ENCODE measurements at places on chromosomes 7 and 10.

DNA sequence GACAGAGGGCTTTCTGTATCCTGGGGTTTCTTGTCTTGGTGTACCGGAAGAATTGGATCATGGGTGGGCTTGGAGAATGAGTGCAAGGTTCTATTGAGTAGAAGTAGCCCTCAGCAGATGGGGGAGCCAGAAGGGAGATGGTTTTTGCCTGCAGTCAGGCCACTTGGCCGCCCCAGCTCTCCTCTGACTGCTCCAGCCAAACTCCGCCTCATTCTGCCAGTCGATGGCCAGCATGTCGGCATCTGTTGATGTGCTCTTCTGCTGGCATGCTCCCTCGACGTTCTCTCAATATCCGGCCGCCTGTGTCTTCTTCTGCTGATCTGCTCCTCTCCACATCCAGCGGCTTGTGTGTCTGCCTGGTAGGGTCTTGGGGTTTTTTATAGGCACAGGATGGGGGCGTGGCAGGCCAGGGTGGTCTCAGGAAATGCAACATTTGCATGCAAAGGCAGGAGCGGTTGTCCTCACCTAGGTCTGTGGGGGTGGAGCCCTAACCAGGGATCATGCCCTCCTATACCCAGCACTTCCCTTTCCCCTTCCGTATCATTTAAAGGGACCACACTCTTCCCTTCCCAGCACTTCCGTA, 40.2 kb upstream of the TNS3 start:
- no peak for DNase-seq

- DNase-seq = peak; percentile 2
Measured at GRCh38 chr7:141550386-141551093, 670 bp upstream of the AGK start.

DNA sequence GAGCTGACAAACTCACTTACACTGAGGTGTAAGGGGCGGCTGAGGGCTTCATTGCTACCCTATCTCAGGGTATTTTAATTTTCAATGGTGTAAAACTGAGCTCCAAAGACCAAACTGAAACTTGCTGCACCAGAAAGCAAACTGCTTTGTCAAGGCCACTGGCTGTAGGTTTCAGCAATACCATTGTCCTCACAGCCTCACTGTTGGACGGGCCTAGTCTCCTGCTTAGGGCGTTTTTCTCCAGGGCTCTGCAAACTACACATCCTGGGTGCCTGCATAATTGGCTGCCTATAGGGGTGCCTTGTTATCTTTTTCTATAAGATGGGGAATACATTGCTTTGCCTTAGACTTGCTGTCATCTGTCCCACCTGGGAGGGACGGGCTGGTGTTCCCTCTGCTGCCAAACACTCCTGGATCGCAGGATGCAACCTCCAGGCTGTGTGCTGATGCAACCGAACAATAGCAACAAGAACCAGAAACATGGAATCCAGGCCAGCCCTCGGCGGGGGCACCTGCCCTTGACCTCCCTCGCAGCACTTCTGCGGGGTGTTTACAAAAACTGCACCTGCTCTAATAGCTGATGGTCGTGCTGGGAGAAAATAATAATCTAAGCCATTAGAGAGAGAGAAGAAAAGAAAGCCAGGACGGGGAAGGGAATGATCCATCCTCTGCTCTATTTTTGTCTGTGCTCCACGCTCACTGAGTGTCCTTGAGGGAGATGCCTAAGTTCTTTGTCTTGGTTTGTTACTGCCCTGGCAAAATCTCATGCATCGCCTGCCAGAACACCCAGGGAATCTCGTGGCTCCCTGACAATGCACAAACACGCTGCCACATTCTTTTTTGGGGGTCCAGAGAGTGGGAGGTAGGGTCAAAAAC, 104.5 kb downstream of the GALNT17 start:
- no peak for DNase-seq

- DNase-seq = no peak
Measured at GRCh38 chr10:38072552-38072951, 21.6 kb upstream of the ZNF37A start.

DNA sequence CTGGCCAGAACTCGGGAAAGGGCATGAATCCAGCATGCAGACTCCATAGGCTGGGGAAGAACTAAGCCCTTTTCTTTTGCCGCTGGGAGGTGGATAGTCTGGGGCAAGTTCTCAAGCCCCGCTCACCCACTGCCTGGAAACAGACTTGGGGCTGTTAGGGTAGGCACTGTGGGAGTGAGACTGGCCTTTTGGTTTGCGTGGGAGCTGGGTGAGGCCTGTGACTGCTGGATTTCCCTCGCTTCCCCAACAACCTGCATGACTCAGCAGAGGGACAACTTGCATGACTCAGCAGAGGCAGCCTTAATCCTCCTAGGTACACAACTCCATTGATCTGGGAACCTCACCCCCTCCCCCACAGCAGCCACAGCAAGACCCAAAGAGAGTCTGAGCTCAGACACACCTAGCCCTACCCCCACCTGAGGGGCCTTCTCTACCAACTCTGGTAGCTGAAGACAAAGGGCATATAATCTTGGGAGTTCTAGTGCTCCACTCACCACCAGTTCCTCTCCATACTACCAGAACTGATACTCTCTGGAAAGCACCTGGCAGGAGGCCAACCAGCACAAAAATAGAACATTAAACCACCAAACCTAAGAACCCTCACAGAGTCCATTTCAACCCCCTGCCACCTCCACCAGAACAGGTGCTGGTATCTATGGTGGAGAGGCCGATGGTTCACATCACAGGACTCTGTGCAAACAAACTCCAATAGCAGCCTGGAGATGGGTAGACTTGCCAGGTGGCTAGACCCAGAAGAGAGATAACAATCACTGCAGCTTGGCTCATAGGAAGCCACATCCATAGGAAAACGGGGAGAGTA, 81.4 kb upstream of the LAMB4 start:
- no peak for DNase-seq

GRCh38 chr10:29408847-29409240, 120.0 kb downstream of the LYZL1 start:
- no peak for DNase-seq

GRCh38 chr7:90850471-90850870, 254.3 kb downstream of the CDK14 start:
- DNase-seq = no peak

GRCh38 chr10:78602201-78602932, 466.4 kb upstream of the ZMIZ1 start:
- no peak for DNase-seq

GRCh38 chr7:28806841-28807240, 151.3 kb downstream of the TRIL start:
- no peak for DNase-seq

DNA sequence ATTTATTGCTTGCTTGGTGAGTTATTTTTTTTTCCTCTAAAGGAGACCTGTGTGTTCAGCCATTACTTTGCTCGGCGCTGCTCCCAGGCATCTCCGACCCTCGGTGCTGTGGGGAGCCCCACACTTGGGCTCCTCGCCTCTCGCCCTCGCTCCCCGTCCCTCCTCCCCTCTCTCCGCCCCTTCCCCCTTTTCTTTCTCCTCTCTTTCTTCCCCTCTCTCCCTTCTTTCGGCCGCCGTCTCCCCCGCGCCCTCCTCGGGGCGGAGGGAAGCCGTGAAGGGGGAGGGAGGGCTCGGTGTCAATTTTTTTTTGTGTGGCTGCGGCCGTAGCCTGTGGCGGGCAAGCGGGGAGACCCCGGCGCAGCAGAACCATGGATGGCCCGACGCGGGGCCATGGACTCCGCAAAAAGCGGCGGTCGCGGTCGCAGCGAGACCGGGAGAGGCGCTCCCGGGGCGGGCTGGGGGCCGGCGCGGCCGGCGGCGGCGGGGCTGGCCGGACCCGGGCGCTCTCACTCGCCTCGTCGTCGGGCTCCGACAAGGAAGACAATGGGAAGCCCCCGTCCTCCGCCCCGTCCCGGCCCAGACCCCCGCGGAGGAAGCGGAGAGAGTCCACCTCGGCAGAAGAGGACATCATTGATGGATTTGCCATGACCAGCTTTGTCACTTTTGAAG, 1.1 kb downstream of the AUTS2 start:
- peak; percentile 32 for DNase-seq

GRCh38 chr10:77085344-77085743, 552.3 kb downstream of the KCNMA1 start:
- peak; percentile 70 for DNase-seq

DNA sequence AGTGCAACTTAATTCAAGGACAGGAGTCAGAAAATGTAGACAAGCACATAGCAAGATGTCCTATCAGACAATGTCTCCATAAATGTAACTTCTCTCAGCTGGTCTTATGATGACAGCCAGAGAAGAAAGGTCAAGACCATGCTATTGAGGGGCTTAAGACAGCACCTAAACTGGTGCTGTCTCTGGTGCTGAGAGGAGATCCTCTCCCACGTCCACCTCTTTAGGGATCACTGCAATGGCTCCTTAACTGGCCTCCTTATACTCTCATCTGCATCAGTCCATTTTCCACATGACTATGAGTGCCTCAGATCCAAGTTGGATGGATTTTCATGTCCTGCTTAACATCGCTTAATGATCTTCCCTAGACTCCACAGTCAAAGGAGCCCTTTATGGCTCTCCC, 210.6 kb downstream of the ARL4A start:
- no peak for DNase-seq

DNA sequence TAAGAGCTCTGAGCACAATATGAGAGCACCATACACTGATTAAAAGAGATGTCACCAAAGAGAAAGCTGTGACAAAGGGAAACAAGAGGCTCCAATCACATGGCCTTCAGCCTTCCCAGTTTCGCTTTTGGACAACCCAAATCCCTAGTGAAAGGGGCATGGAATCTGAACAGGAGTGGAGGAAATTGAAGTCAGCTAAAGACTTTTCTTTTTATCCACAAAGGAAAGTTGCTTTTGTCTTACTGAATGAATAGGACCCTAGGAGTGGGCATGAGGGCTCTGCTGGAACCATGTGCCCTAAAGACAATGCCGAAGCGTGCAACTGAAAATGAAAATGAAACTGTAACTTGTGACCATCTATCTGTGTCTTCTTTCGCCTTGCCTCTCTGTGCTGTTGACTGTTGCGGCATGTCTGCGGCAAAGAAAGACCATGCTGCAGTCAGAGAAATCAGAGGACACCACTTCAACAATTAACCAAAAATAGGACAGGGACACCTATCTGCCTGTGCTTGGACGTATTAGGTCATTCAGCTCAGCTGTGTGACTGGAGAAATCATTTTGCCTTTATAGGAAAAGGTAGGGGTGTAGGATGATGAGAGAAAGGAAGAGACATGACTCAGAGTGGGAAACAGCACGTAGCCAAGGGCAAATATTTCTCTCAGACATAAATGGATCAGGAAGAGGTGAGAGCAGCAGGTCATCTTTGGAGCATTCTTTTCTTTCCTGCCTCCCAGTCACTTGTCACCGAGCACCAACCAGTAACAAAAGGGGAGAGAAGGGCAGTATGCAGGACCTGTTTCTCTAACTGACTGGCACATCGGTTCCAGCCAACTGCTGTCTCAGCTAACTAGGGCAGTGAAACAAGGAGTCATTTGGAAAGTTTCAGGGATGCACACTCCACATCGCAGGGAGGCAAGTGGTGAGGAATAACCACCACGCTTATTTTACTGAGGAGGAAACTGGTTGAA, 12.3 kb downstream of the CAV2 start:
- no peak for DNase-seq

GRCh38 chr7:129368389-129368986, 65.7 kb upstream of the STRIP2 start:
- DNase-seq = no peak

DNA sequence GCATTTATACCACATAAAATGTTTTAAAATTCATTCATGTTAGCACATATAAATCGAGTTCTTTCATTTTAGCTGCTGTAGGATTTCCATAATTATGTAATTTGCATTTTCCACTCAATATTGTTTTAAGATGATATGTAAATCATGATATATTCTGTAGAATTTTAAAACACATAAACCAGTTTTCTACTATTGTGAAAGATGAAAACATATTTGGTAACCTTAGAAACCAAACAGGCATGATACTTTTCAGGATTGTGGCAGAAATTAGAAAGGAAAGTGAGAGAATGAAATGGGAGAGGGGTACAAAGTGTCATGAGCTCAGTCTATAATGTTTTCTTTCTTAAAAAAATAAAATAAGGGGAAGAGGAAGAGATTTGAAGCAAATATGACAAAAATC, 269.3 kb downstream of the PPP1R3A start:
- peak; percentile 2 for DNase-seq

GRCh38 chr10:44427037-44427436, 42.1 kb upstream of the CXCL12 start:
- DNase-seq = no peak

DNA sequence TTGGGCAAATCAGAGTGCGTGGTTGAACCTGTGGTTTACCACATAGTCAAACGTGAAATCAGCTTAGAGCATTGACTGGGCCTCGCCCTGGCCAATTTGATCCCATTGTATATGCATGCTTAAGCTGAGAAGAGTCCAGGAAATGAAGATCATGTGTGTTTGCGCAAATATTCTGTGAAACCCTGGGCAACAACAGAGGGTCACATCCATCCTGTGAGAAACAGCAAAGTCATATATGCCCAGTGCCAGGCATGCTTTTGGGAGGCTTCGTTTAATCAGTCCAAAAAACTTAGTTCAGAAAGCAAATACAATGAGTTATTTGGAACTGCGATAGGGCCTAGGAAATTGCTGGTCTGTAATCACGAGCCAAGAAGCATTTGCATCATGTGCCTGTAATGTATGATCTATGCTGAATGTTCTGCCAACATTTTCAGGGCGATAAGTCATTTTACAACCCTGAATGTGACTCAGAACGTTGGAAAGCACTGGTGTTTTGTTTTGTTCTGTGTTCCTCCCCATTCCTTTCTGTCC, 412.1 kb upstream of the CELF2 start:
- peak; percentile 8 for DNase-seq

DNA sequence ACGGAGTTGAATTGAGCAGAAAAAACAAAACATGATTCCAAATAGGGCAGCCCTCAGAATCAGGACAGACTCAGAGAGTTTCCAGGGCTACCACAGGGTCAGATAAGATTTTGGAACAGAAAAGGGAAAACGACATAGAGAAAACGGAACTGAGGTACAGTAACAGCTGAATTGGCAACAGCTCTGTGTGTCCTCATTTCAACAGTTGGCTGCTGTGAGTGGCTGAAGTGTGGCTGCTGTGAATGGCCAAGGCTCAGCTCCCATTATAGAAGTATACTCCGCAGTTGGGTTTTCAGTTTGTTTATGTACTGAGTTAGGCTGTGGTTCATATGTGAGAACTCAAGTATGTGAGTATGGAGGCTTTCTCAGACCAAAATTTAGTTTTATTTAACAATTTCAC, 32.0 kb downstream of the ANTXRL start:
- DNase-seq = no peak

GRCh38 chr7:23012186-23012585, 1.7 kb downstream of the HYCC1 start:
- no peak for DNase-seq

GRCh38 chr7:28858206-28858605, 99.9 kb downstream of the TRIL start:
- DNase-seq = no peak

GRCh38 chr10:45383682-45384330, 9.8 kb downstream of the ALOX5 start:
- DNase-seq = no peak
